Activated T-cell treated with anti-CD3 and anti-CD28 coated beads for 4 hours (primary cell): ENCODE measurements at places on chromosomes 5 and 9.

GRCh38 chr9:80550181-80550580, 978.4 kb downstream of the TLE4 start:
- DNase-seq, result no peak

- DNase-seq, result no peak
Observed at GRCh38 chr5:132466433-132467286, 23.9 kb downstream of the IRF1 start.

- no peak for DNase-seq
Observed at GRCh38 chr9:114092336-114092735, 6.8 kb downstream of the KIF12 start.

DNA sequence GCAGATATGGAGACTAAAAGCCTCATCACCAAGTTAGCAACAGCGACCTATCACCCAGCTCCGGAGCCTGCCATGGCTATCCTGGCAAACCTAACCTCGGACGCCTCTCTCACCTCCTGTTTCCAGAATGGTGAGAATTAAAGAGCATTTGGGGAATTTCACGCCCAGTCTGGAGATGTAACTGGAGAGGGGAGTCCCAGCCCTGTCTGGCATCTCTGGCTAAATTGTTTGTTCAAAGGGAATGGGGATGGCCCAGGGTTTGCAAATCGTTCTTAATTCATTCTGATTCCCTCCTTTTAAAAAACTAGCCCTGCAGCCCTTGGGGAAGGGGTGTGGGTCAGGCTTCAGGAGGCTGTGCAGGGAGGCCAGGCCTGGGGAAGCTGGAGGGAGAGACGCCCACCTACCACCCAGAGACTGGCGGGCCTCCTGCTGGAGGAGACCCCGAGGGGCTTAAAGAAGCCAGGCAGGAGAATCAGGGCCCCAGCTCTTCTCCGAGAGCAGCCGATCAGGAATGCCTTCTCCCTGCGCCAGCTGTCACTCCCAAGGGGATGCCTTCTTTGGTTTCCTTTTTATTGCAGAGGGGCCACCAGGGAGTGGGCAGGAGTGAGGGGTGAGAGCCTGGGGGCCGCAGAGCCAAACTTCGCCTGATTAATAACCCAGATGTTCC, 964 bp upstream of the COL5A1 start:
- DNase-seq, result no peak
